ENCODE measurements at places on chromosomes 12 and 14.

GRCh38 chr12:130514149-130514551 is 176.5 kb downstream of the PIWIL1 start:
- no peak for DNase-seq

GRCh38 chr14:47284283-47284682 is 391.1 kb downstream of the MDGA2 start:
- no peak for DNase-seq

GRCh38 chr12:31560516-31560915 is 30.4 kb downstream of the DENND5B start:
- no peak for DNase-seq

GRCh38 chr12:54019924-54020590 is 8.2 kb upstream of the HOXC6 start:
- DNase-seq, result no peak

- DNase-seq, result no peak
These were observed 8.9 kb upstream of the EEA1 start for GRCh38 chr12:92938018-92938417.

- peak; percentile 15 for DNase-seq
These were observed 61.6 kb upstream of the GZMB start for GRCh38 chr14:24695265-24696241.

DNA sequence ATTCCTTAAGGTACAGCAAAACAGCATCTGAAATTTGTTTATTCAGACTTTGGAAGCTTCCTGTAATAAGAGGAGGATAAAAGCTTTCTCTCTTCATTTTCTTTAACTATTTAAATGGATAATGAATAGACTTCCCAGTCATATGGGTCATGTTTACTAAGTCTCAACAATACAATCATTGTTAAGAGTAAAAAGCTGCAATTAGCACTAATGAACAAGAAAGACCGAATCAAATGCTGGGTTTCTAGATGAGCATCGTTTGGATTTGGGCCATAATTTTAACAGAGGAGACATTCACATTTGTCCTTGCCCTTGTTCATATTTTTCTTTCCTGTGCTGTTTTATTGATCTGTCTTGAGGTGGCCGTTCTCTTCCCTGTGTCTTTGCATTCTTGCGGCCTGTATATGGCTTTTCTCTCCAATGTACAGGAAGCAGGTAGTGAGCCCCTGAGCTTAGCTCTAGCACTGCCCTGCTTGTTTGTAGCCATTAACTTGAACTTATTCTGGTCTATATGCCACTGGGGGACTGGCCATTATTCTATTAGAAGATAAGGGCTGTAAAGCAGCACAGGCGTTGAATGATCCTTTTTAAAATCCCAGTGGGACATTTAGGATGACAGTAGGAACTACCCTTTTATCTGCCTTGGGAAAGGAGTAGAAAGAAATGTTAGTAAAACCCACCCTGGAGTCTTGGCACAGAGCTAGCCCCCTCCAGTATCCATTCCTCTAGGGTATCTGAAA is 34.6 kb downstream of the ABHD12B start:
- no peak for DNase-seq

DNA sequence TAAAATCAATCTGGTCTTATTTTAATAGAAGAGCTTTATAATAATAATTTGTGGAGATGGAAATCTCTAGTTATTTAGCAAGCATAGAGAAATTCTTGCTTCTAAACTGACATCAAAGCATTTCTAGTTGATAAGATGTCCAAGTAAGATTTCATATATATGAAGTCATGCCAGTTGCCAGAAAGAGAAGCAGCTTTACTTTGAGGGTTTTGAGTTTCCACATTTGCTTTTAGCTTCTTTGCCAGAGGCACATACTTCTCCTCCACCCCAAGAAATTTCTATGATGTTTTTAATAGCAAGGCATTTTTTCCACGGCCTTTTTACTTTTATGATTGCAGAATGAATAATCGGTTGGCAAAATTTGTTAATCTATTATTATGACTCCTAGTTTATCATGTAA is 24.2 kb upstream of the YAF2 start:
- no peak for DNase-seq

- DNase-seq, result no peak
These were observed 41.3 kb downstream of the STK38L start for GRCh38 chr12:27285403-27285802.

DNA sequence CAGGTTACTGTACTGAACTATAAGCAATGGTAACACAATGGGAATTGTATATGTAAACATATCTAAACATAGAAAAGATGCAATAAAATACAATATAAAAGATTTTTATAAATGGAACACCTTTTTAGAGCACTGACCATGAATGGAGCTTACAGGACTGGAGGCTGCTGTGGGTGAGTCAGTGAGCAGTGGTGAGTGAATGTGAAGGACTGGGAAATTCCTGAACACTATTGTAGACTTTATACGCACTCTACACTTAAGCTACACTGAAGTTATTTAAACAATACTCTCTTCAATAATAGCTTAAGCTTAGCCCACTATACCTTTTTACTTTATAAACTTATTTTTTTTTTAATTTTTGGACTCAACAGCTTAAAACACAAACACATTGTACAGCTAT is 313.5 kb downstream of the KCNC2 start:
- no peak for DNase-seq

GRCh38 chr12:119204131-119204530 is 25.4 kb downstream of the HSPB8 start:
- DNase-seq, result no peak
